Mammary epithelial cell (primary cell): ENCODE measurements at places on chromosomes 7 and 10. TPM values are rescaled to one million over a fixed set of nuclear protein-coding genes. Genes with fewer than 3 reads are reported as not detected.

NAT16 gene
- total RNA-seq: not detected

TMEM236 gene
- 0.28 and 0.67 TPM in 2 replicates for total RNA-seq

ZNF467 gene
- 2.4 and 4.0 TPM in 2 replicates for total RNA-seq

SNCG gene
- total RNA-seq: 19.3 and 25.7 TPM in 2 replicates

CCDC3 gene
- total RNA-seq: 3.2 and 3.7 TPM in 2 replicates

AKR1D1 gene
- total RNA-seq: not detected in 2 replicates

SAMD9L gene
- total RNA-seq: 2.1 and 4.2 TPM in 2 replicates

CDHR1 gene
- total RNA-seq: 16.0 and 27.4 TPM in 2 replicates

SDK1 gene
- total RNA-seq: 24.5 TPM
